ENCODE measurements at places on chromosomes 3 and 15.
A peak's percentile ranks its signal among the peaks of the same experiment; 100 is the strongest.

GRCh38 chr3:53713626-53714025 lies 132.6 kb downstream of the CHDH start:
- no peak for DNase-seq

GRCh38 chr3:38268522-38268921 lies 2.9 kb downstream of the SLC22A13 start:
- DNase-seq = no peak

DNA sequence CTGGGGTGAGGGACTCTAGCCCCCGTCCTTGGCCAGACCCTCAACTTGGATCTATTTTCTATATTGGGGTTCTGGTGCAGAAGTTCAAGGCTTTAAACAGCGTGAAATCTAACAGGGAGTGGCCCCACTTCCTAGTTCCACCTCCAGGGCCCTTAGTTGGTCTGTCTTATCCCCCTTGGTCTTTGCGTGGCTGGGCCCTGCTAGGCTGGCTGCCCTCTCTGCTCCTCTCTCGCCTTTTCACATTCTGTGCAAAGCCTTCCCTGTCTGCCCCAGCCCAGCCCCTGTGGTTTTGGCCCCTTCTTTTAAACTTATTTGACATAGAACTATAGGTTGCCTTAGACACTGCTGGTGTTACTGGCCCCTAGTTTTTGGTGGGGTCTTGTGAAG lies 5.6 kb downstream of the PPCDC start:
- no peak for DNase-seq

GRCh38 chr15:41215708-41216107 lies 14.8 kb downstream of the EXD1 start:
- no peak for DNase-seq

DNA sequence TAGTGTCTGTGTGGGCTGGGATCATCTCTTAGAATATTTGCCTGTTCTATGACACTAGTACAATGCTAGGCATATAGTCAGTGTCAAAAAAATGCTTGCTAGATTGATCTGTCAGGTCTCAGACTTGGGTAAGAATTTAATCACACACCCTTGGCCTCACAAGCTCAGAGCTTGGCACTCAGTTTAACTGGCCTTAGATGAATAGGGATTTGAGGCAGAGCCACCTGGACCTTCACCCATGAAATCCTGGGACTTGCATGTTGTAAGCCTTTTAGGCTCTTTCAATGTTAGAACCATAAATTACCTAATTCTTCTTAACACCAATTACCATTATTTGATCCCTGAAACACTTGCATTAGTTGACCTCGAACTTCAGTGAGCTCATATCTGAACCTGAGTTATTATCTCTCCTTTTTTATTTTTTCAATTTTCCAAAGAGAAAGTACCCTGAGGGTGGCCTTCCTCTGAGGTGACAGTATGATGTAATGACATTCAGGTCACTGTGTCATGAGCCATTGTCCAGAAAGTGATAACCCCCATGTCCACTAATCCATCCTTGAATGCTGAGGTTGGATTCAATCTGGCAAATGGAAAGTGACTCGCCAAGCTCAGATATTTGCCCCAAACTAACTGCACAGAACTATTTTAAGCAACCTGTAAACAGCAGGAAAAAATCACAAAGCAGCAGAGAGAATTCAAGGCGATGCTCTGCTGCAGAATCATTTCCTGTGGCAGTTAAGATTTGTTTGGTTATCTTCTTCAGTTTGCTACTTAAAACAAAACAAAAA lies 615.2 kb upstream of the NR2F2 start:
- no peak for DNase-seq

DNA sequence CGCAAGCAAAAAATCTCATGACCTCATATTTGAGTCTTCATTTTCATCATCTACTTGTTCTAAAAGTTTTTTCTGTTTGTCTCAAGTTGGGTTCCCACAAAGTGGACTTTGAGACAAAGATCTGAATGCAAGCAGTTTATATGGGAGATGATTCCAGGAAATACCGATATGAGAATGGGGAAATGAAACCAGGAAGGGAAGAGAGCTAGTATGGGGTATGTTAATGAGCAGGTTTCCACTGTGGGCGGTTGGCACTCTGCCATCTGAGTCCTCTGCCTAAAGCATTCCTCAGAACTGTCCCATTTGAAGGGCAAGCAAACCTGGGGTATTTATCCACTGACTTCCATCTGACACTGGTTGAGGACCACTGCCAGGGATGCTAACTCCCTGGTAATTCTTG lies 8.8 kb downstream of the ADPRH start:
- DNase-seq = no peak

- DNase-seq = no peak
Measured at GRCh38 chr3:71128961-71129360, 454.6 kb downstream of the FOXP1 start.

- peak; percentile 13 for DNase-seq
Measured at GRCh38 chr3:16665282-16665741, 60.1 kb upstream of the DAZL start.

DNA sequence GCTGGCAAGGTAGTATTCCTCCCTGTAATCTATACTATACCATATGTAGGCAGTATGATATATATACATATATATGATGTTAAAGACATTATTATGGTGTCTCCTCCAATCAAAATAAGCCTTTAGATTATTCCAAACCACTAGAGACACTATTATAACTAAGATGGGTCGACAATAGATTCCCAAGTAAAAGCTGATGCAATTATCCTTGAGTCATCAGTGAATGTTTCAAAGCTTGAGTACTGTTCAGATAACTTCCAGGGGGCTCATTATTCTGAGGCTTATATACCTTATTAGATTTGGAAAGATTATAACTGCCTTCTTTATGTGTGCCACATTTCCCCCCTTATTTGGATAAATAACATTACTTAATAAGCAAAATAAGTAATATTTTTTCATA lies 11.9 kb upstream of the C3orf38 start:
- no peak for DNase-seq

DNA sequence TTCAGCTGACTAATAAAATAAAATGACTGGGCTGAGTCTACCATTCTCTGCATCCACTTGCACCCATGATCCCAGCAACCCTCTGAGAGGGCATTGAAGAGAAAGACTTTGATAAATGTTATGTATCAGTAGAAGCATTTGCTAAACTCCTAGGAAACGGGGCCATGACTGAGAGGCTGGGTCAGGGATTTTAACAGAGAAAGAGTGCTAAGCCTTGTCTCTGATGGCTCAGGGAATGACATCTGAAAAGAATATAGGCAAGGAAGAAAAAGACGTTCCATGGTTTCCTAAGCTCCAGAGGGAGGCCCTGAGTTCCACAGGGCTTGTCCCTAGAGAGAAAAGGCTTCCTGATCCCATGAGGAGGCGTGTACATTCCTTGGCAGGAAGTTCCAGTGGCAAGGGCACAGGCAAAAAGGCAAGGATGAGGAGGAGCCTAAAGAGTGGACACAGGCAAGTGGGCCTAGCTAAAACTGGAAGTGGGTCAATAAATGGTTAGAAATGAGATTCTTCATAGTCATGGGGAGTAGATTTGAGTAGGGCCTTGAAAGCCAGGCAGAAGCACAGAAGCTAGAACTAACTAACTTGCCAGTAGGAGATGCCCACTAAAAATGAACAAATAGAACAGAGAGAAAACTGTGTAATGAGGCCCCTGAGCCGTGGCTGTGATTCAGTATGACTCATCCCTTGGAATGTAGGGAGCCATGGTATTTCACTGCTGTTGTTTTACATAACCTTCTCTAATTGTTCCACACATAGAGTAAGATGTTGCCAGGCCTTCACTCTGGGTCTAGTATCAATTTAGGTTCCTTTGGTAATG lies 44.9 kb upstream of the MANF start:
- peak; percentile 62 for DNase-seq

GRCh38 chr3:58215317-58216025 lies 4.7 kb upstream of the DNASE1L3 start:
- no peak for DNase-seq

All from smooth muscle cell of the brain vasculature (primary cell).